Activated CD4-positive, alpha-beta memory T cell treated with anti-CD3 and anti-CD28 coated beads, Interleukin-2, amount 10 ng/mL, durations not matched to agents 7 days and 5 days (primary cell): ENCODE measurements at places on chromosomes 5 and 9.

GRCh38 chr5:65047225-65047624 lies 278.5 kb downstream of the CWC27 start:
- H3K27me3 ChIP-seq, result peaks cover 2% of the 10 kb centered on the region
- no peak overlapping the region for H3K4me3 ChIP-seq
- DNase-seq, result no peak

DNA sequence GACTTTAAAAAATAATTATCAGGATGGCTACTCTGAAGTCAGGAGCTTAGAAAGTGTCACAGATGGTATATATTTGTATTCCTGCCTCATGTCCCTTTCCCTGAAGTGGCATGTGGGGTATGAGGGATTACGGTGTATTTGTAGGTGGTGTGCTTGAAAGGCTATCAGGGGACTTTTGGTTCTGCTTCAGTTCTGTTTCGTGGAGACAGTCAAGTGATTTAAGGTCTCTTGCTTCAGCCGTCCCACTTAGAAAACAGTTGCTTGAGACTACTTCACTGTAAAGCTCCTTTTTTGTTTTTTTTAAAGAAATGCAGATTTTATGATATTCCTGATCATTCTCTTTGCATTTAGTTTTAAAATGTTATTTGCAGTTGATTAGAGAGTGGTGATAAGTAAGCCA lies 18.3 kb downstream of the PARP8 start:
- H3K4me1 ChIP-seq, result peaks cover 26% of the 10 kb centered on the region
- no peak overlapping the region for H3K4me3 ChIP-seq
- H3K27ac ChIP-seq, result no peak overlapping the region
- H3K27me3 ChIP-seq, result no peaks in the 10 kb centered on the region
- DNase-seq, result no peak
- H3K36me3 ChIP-seq, result peaks cover 71% of the 10 kb centered on the region

DNA sequence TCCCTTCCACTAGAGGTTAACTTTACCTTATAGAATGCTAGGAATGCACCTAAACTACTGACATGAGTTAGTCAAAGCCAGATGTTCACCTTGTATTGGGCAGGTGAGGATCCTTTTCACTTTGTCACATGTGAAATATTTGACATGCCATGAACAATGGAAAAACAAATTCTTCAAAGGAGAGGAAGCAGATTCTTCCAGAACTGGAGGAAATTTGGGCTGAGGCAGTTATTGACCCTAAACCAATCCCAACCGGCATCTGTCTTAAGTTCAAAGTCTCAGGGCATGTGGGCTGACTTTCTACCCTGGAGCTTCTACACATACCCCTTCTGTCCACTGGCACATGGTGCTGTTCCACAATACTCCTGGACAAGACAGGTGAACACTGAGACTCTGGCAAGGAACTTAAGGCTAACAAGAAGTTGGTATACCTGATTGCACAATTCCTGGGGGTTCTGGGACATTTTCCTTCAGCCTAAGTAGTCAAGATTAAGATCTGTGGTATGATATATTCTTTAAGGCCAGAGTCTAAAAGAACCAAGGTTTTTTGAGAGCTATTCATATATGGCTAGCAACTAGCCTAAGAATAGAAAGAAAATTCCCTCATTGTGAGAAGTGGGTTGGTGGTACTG lies 2.6 kb downstream of the VLDLR start:
- peaks cover 26% of the 10 kb centered on the region for H3K4me1 ChIP-seq
- H3K4me3 ChIP-seq, result peak overlapping the region; percentile 77
- H3K27ac ChIP-seq, result no peak overlapping the region
- H3K27me3 ChIP-seq, result peaks cover 51% of the 10 kb centered on the region
- no peak for DNase-seq

DNA sequence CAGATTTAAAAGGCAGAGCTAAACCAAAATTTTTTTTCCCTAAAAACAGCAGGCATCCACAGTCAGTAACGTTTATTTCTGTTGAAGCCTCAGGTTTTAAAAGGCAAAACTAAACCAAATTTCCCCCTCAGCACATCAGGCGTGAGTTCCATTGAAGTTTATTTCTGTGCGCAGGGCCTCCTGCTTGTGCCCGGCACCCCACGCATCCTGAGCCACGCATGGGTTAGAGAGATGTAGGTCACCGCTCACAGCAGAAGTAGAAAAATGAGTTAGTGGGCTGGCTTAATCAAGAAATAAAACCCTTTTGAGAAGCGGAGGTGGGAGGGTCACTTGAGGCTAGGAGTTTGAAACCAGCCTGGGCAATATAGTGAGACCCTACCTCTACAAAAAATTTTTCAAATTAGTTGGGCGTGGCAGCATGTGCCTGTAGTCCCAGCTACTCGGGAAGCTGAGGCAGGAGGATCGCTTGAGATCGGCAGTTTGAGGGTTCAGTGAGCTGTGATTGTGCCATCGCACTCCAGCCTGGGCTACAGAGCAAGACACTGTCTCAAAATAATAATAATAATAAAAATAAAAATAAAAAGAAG lies 75.6 kb upstream of the SPIN1 start:
- H3K4me1 ChIP-seq, result peaks cover 36% of the 10 kb centered on the region
- H3K4me3 ChIP-seq, result no peak overlapping the region
- no peak for DNase-seq
- H3K27me3 ChIP-seq, result no peaks in the 10 kb centered on the region

- no peaks in the 10 kb centered on the region for H3K27me3 ChIP-seq
- H3K36me3 ChIP-seq, result peaks cover 46% of the 10 kb centered on the region
- no peak overlapping the region for H3K4me3 ChIP-seq
- H3K4me1 ChIP-seq, result no peaks in the 10 kb centered on the region
Observed at GRCh38 chr5:151180291-151180690, 22.7 kb upstream of the ANXA6 start.

DNA sequence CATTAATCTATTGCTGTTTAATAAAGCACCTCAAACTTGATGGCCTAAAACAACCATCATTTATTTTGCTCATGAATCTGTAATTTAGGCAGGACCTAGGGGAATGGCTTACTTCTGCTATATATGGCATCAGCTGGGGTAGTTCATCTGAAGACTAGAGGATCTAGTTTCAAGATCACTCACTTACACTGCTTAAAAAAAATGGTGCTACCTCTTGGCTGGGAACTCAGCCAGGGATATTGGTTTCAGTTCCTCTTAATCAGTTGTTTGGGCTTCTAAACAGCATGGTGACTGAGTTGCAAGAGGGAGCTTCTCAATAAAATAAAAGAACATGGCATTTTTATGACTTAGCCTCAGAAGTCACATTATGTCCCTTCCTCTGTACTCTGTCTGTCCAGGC lies 142.0 kb downstream of the FAM114A2 start:
- no peaks in the 10 kb centered on the region for H3K27me3 ChIP-seq
- H3K4me3 ChIP-seq, result no peak overlapping the region
- DNase-seq, result no peak
- H3K4me1 ChIP-seq, result no peaks in the 10 kb centered on the region
- no peak overlapping the region for H3K27ac ChIP-seq
